ENCODE measurements at places on chromosomes 16 and 17.

- DNase-seq, result no peak
Measured at GRCh38 chr16:75062135-75062975, 54.2 kb downstream of the LDHD start.

DNA sequence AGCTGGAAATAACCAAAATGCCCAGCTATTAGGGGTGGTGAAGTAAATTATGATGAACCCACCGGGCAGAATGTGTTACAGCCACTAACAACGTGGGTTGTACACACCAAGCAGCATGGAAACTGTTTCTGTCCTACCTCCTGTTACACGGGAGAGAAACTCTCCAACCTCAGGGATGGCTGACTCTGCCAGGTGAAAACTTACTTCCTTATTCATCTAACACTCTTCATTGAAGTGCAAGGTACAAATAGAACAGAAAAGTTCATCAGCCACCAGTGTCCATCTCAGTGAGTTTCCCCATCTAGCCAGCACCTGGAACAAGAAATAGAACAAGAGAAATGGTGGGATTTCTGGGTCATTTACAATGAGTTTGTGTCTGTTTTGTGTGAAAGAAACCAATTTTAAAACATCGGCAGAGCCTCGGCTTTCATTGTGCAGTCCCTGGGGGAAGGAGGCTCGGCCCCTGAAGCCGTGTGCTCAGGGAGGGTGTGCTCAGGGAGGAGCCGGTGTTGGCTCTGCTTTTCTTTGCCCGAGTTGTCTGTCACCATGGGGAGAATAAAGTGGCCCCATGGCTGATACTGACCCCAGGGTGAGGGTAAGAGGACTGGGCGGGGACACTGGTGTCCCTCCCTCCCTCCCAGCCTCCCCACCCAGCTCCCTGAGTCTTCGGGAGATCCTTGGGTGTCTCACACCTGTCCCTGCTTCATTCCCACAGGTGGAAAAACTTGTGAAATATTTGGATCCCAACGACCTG lies 39.8 kb downstream of the RAB11FIP4 start:
- DNase-seq, result peak; percentile 34

DNA sequence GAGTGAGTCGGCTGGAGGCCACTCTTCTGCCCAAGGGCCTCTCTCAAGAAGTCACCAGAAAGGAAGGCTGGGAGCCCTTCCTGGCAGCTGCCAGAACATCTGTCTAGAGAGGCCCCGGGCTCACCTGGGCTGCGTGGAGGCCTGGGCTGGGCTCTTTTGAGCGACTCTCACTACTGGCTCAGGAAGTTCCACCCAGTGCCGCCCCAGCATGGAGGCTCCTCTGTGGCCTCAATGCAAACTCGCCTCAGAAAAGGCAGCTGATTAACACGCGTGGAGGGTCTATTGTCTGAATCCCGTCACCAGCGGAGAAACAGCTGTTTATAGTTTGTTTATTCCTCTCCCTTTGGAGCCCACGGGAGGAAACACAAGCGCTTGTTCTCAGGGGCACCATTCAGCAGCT lies 25.3 kb downstream of the XYLT1 start:
- no peak for DNase-seq

GRCh38 chr16:8729779-8730334 lies 55.4 kb downstream of the ABAT start:
- DNase-seq, result peak; percentile 51

DNA sequence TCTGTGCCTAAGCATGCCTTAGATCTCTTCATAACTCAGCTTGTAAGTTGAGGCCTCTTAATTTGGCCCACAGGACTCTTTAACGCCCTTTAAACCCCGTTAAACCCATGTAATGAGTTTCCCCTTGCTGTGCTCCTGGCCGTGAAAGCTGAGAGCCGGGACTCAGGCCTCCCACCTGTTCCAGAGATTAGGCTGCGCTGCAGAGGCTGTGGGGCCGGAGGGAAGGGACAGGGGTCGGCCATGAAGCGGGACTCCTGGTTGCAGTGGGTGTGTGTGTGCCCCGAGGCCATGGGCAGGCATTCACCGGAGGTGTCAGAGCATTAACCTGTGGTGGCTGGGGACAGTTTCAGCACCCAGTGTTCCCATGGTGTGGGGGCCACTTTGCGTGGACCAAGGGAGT lies 150.8 kb upstream of the IRX3 start:
- DNase-seq, result no peak

- DNase-seq, result peak; percentile 34
Measured at GRCh38 chr16:66026211-66026610, 340.3 kb upstream of the CDH5 start.

GRCh38 chr17:4818276-4818675 lies 11.3 kb downstream of the PLD2 start:
- no peak for DNase-seq

- DNase-seq, result peak; percentile 80
Measured at GRCh38 chr16:30628628-30629540, 18.7 kb upstream of the ZNF689 start.

- peak; percentile 32 for DNase-seq
Measured at GRCh38 chr16:85652431-85653221, 36.1 kb downstream of the GINS2 start.

- peak; percentile 64 for DNase-seq
Measured at GRCh38 chr17:82098939-82099763, 1.1 kb upstream of the FASN start.

DNA sequence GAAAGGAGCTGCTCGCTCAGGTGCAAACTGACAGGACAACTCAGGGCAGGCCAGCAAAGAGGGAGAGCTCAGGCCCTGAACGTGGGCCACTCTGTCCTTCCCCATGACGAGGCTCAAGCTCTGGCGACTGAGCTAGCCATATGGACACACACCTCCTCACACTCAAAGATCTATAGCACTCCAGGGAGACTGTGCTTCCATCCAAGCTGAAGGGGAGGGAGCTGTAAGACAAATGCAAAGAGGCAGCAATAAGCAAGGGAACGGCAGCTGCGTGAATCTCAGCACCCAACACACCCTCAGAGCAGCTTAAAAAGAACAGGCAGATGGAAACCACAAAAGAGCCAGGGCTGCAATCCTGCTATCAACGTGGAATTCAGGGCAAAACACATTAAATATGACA lies 13.5 kb downstream of the NUDT16L1 start:
- DNase-seq, result no peak

GRCh38 chr17:27862840-27863239 lies 30.3 kb downstream of the LYRM9 start:
- no peak for DNase-seq

Data from NB4 (cell line).